Frontal cortex (tissue), 4 donors: ENCODE measurements at places on chromosomes 12 and 14.
A peak's percentile ranks its signal among the peaks of the same experiment; 100 is the strongest.

GRCh38 chr14:100864960-100865681 is 38.4 kb downstream of the RTL1 start:
- no peak for DNase-seq

GRCh38 chr12:12447236-12447635 is 90.4 kb downstream of the BORCS5 start:
- no peak for DNase-seq

GRCh38 chr12:71195338-71195896 is 37.6 kb upstream of the TSPAN8 start:
- no peak for DNase-seq

- peak; percentile 86 for DNase-seq
Observed at GRCh38 chr14:105525861-105526775, at the start of gene TMEM121. TMEM121 (plus strand) TSS chr14:105526583; CDS start chr14:105528835, 2,252 bp downstream.

DNA sequence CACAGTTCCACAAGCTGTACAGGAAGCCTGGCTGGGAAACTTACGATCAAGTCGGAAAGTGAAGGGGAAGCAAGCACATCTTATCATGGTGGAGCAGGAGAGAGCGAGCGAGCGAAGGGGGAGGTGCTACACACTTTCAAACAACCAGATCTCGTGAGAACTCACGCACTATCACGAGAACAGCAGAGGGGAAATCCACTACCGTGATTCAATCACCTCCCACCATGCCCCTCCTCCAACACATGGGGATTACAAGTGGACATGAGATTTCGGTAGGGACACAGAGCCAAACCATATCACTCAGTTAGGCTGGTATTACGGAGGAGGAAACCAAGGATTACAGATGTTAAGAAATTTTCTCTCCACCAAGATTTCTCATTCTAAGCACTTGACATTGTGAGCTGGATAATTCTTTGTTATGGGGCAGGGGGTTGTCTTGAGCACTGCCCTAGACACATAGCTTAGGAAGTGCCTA is 262.0 kb upstream of the G2E3 start:
- DNase-seq, result no peak

GRCh38 chr14:79111987-79112501 is 941.9 kb downstream of the NRXN3 start:
- no peak for DNase-seq

- DNase-seq, result no peak
Observed at GRCh38 chr14:79656496-79656895, 554.8 kb downstream of the DIO2 start.
